Bronchial epithelial cell (primary cell): ENCODE measurements at places on chromosomes 1 and 21. TPM values are rescaled to one million over a fixed set of nuclear protein-coding genes. Genes with fewer than 3 reads are reported as not detected.

DNA sequence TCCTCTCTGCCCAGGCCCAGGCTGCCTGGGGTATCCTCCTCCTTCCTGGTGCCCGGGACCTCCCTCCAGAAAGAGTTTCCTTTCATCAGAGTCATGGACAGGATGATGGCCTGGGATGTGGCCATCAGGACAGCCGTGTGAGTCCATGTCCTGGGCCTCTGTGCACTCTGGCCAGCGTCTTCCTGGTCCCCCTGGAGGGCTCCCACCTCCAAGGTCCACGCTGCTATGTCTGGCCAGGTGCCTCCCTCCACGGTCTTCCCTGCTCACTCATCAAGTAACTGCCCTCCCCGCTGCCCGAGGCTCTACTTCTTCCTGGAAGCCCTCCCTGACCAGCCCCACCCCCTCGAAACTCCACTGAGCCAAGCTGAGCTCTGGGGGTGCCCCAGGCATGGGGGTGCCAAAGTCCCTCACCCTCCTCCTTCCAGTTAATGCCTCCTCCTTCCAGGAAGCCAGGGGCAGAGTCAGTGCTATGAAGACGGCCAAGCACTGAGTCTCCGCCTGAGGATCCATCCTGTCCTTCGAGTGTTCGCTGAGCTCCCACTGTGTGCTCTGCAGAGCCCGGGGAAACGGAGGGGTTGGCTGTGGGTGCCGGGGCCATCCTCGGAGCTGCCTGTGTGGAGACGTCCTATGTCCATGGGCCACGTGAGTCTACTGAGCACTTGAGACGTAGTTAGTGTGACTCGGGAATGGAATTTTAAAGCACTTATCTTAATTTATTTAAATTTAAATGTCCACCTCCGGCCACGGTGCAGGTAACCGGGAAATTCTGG lies 28.5 kb upstream of the TTC34 start:
- no peak for DNase-seq

Gene LCE2A
- not detected in 2 replicates for total RNA-seq

Gene WARS2
- total RNA-seq = 11.9 and 15.3 TPM in 2 replicates

- no peak for DNase-seq
Measured at GRCh38 chr1:201013031-201013485, 10.5 kb downstream of the KIF21B start.

GRCh38 chr1:77857552-77857951 lies 30.9 kb upstream of the NEXN start:
- DNase-seq = no peak

- peak; percentile 24 for DNase-seq
Measured at GRCh38 chr1:36207339-36207738, 16.9 kb upstream of the THRAP3 start.

GRCh38 chr1:39679821-39680220 lies 7.9 kb upstream of the NT5C1A start:
- DNase-seq = no peak

GRCh38 chr1:76510672-76511557 lies 356.4 kb upstream of the ST6GALNAC5 start:
- no peak for DNase-seq

DNA sequence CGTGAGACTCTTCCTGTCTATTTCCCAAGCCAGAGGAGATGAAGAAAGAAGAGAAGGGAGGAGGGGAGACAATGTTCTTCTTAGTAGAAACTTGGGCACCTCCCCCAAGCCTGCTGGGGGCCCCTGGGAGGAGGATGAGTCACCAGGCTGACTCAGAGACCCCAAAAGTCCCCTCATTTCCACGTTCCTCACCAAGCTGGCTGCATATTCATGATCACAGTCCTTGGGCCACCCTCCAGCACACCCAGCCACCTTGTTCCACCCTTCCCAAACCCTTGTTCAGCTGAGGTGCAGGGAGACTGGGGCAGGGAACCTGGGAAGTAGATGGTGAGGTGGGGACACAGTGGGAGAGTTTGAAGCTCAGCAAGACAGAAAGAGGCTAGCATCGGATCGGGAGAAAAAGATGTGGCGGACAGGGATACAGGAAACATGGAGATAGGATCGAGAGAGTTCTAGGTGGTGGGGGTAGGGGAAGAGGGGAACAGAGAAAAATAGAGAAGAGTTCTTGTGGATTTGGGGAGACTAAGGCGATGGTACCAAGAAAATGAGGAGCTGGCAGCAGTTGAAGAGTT lies 712 bp downstream of the RAB13 start:
- DNase-seq = no peak

DNA sequence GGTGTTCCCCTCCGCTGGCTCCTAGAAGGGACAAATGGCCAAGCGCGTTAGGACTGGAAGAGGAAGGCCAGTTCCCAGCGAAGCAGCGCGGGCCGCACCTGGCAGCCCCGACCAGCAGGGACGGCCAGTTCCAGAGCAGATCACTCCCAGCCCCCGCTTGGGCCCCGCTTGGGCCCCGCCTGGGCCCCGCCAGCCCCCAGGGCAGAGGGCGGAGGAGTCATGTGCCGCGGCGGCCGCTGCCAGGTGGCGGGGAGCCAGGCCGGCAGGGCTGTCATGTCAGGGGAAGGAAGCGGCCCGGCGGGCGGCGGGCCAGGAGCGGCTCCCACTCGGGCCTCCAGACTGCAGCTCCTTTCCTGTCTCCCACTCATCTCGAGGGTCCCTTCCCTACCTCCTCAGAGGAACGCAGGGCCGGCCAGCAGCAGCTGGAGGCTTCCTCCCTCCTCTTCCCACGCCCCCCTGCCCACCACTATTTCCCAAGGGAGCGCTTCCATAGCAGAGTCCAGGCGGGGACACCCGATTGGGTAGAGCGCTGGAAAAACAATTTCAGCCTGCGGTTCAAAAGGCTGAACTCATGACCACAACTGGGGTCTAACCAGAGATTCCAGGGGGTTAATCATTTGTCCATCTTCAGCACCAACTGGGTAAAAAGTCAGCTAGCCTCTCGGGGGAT lies 16.5 kb downstream of the ZNF697 start:
- peak; percentile 37 for DNase-seq

GRCh38 chr1:11855430-11855829 lies 3.3 kb downstream of the NPPB start:
- peak; percentile 39 for DNase-seq

- peak; percentile 41 for DNase-seq
Measured at GRCh38 chr1:84675106-84675505, 15.2 kb downstream of the SSX2IP start.

Gene KLHDC9
- total RNA-seq = 1.3 and 5.0 TPM in 2 replicates

- no peak for DNase-seq
Measured at GRCh38 chr1:153678519-153679336, at the start of gene NPR1. Gene NPR1, plus strand, starts transcription at chr1:153678688. Its CDS starts 421 bp downstream, at chr1:153679109.

DNA sequence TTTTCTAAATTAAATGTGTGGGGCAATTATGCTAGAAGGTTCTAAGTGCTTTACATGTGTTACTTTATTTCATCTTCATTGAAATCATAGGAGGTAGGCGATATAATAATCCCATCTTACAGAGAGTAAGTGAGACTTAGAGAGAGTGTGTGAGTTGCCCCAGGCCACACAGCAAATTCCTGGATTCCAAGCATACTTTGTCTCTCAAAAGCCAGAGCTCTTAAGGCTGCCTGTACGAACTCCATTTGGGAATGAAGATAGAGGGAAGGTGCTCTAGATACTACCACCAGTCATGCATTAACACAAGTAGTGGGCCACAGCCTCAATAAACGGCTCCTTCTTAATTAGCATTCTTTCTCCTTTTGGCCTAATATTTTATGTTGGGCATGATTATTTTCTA lies 170.1 kb downstream of the SIPA1L2 start:
- no peak for DNase-seq

- no peak for DNase-seq
Measured at GRCh38 chr1:154847891-154848290, 22.2 kb downstream of the KCNN3 start.

DNA sequence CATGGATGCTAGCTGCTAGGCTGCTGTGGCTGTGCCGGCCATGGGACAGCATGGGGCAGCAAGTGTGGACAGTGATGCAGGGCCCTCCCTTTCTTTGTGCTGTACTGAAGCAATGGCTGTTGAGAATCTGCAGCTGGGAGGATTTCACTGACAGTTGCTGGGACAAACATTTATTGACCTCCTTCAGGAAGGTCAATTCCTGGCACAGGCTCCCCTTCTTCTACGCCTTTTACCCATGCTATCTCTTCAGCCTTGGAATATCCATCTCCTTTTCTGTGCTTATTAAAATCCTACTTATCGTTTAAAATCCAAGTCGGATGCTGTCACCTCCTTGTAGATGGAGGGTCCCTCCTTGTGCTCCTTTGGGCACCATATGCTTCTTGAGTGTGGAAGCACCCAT lies 213.1 kb upstream of the USP24 start:
- DNase-seq = no peak

Gene TSPAN1
- 42.1 and 49.4 TPM in 2 replicates for total RNA-seq

- no peak for DNase-seq
Measured at GRCh38 chr1:160829766-160830165, 32.9 kb downstream of the CD244 start.

GRCh38 chr1:107782217-107782845 lies 182.6 kb downstream of the VAV3 start:
- peak; percentile 48 for DNase-seq

Gene ESPN
- total RNA-seq = 4.5 and 8.4 TPM in 2 replicates

- DNase-seq = no peak
Measured at GRCh38 chr1:2345297-2346075, 45.9 kb downstream of the MORN1 start.

Gene BARHL2
- total RNA-seq = not detected in 2 replicates

DNA sequence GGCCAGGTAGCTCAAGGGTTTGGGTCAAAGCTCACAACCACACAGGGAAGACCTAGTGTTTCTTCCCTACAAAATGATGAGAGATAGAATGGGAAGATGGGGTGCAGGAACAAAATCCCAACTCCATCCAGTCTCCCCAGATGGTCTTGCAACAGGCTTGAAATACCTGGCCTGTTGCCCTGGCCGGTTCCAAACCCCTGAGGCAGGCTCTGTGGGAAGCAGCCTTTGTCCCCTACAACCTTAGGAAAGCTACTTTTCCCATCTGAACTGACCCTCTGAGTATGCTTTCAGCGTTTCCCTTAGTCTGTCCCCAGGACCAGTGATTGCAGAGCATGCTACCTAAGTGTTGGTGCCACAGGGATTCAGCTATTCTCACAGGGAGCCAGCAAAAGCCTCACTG lies 104.0 kb downstream of the GDAP2 start:
- no peak for DNase-seq

DNA sequence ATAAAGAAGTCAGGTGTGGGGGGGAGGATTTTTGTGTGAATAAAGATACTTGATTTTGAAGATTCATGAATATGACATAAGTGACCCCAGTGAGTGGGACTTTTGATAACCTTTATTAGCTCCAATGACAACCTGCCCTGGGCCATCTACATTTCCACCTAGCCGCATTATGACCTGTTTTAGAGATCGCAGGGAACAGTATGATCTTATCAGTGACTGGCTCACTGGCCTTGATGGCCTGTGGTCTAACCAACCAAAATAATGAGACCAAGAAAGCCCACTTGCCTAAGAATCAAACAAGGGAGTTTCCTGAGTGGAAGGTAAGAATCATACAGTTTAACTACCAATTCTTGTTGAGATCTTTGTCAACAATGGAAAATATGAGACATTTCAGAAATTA lies 1.8 kb downstream of the ELAPOR1 start:
- DNase-seq = no peak

Gene HJV
- not detected in 2 replicates for total RNA-seq

Gene COL9A2
- under 0.01 and 0.13 TPM in 2 replicates for total RNA-seq

Gene NTMT2
- total RNA-seq = not detected in 2 replicates

DNA sequence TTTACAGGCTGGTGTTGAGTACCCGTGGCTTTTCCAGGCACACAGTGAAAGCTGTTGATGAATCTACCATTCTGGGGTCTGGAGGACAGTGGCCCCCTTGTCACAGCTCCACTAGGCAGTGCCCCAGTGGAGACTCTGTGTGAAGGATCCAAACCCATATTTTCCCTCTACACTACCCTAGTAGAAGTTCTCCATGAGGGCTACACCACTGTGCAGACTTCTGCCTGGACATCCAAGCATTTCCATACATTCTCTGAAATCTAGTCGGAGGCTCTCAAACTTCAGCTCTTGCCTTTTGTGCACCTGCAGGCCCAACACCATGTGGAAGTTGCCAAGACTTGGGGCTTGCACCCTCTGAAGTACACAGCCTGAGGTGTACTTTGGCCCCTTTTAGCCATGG lies 227.8 kb downstream of the BACH1 start:
- DNase-seq = no peak

Gene PRKACB
- total RNA-seq = 2.1 and 4.5 TPM in 2 replicates
